Testis (tissue), 5 donors: ENCODE measurements at places on chromosomes 16 and 17. TPM values are rescaled to one million over a fixed set of nuclear protein-coding genes. Genes with fewer than 3 reads are reported as not detected.
A peak's percentile ranks its signal among the peaks of the same experiment; 100 is the strongest.

GRCh38 chr16:20385844-20386832 lies 18.4 kb downstream of the PDILT start:
- H3K27me3 ChIP-seq = no peaks in the 10 kb centered on the region
- H3K27ac ChIP-seq = no peak overlapping the region
- peaks cover 6% of the 10 kb centered on the region for H3K4me1 ChIP-seq
- H3K36me3 ChIP-seq = no peaks in the 10 kb centered on the region
- DNase-seq = peak; percentile 83
- H3K4me3 ChIP-seq = no peak overlapping the region

- no peak overlapping the region for H3K4me3 ChIP-seq
- no peak for DNase-seq
- no peaks in the 10 kb centered on the region for H3K36me3 ChIP-seq
- no peak overlapping the region for H3K27ac ChIP-seq
- no peaks in the 10 kb centered on the region for H3K4me1 ChIP-seq
- no peaks in the 10 kb centered on the region for H3K27me3 ChIP-seq
These were observed 63.9 kb downstream of the SHISA9 start for GRCh38 chr16:12965274-12965804.

DNA sequence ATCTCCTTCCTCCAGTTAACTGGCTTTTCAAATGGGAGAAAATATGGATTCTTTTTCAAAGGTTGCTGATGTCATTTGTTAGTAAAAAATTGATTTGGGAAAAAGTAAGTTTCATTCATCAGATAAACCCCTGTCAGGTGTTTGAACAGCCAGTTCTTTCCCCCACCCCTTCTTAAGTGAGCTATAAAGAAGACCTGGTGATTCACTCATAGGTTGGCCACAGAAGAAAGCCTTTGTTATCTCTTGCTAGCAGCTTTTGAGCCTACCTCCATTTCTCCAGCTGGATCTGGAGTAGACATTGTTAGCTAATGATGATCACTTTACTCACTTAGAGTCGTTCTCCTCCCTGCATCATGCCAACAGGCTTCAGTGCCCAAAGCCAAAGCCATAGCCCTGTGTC lies 63.0 kb downstream of the NLK start:
- H3K27ac ChIP-seq = no peak overlapping the region
- H3K4me3 ChIP-seq = no peak overlapping the region
- no peaks in the 10 kb centered on the region for H3K36me3 ChIP-seq
- H3K4me1 ChIP-seq = no peaks in the 10 kb centered on the region

- H3K27ac ChIP-seq = no peak overlapping the region
- DNase-seq = no peak
- H3K4me1 ChIP-seq = no peaks in the 10 kb centered on the region
- no peaks in the 10 kb centered on the region for H3K27me3 ChIP-seq
- no peaks in the 10 kb centered on the region for H3K36me3 ChIP-seq
These were observed 11.7 kb upstream of the ZNF594 start for GRCh38 chr17:5203178-5203907.

DNA sequence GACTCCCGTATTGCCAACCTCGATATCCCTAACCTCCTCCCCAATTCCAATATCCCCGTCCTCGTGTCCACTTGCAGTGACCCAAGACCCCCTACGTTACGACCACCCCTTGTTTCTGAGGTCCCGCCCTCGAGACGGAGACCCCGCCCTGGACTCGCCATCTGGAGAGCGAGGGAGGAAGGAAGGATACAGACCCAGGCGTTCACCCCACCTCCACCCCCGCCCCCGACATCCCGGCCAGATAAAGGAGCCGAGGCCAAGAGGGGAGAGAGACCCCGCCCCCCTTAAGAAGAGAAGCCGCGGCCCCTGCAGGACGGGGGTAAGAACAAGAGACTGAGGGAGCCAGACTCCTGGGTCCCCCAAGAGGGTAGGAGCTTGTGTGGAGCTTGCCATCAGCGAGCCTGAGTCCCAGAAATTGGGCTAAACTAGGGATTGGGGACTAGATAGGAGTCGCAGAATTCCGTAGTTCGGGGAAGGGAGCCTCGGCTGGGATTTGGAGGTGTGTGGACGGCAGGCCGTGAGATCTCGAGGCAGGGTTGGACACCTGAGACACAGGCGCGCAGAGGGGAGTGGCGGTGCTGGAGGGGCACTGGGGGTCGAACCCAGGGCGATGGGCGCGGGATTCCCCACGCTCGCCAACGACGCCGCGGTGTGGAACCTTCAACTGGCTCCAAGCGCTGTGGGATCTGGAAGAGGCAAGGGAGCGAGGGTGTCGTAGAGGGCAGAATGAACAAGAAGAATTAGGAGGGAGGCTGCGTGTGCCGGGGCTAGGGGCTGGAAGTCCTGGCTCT lies at the start of gene BCL6B:
BCL6B (plus strand) TSS at position 270 of the 791 bp plus-strand sequence. CDS start 622 bp downstream, outside the sequence.
- H3K4me1 ChIP-seq = peaks cover 8% of the 10 kb centered on the region
- peak within 1 kb of the TSS; percentile 33 for H3K27ac ChIP-seq
- peak within 1 kb of the TSS; percentile 18 for H3K4me3 ChIP-seq
- no peak for DNase-seq
- no peaks in the 10 kb centered on the region for H3K36me3 ChIP-seq

DNA sequence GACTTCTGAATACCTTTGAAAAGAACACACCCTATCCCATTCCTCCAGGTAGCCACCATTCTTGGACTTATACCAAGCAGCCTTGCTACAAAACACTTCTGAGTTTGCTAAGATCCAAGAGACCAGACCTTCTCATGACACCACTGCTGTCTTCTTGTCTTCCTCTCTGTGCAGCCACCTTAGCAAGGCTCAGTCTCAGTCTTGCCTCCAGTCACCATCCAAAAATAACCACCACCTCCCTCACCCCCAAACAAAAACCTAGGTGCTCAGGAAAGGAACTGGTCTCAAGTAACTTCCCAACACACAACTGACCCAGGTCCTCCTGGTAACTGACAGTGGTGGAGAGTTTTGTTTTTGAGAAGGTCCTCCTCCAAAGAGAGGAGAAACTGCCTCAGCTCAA lies 90.9 kb upstream of the CORO6 start:
- H3K27me3 ChIP-seq = no peaks in the 10 kb centered on the region
- H3K4me1 ChIP-seq = peaks cover 6% of the 10 kb centered on the region
- H3K4me3 ChIP-seq = no peak overlapping the region
- no peak overlapping the region for H3K27ac ChIP-seq
- no peaks in the 10 kb centered on the region for H3K36me3 ChIP-seq

GRCh38 chr16:86044241-86044671 lies 145.3 kb downstream of the IRF8 start:
- H3K4me3 ChIP-seq = no peak overlapping the region
- no peaks in the 10 kb centered on the region for H3K4me1 ChIP-seq

DNA sequence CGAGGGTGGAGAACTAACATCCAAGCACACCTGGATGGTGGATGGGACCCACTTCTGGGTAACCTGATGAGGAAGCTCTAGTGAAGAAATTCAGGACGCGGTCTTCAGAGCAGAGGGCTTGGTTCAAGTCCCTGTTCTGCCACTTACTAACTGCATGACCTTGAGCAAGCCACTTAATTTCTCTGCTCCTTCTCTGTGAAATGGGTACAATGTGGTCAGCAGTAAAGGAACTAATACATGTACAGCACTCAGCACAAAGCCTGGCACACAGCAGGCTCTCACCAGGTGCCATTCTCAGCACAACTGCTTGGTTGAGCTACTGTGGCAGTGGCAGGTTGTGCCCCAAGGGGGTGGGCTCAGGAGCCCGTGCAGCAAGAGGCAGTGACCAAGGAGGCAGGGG lies 1.9 kb upstream of the OSBPL7 start:
- no peaks in the 10 kb centered on the region for H3K36me3 ChIP-seq
- H3K27ac ChIP-seq = no peak overlapping the region
- no peak overlapping the region for H3K4me3 ChIP-seq
- no peaks in the 10 kb centered on the region for H3K27me3 ChIP-seq
- DNase-seq = no peak

DNA sequence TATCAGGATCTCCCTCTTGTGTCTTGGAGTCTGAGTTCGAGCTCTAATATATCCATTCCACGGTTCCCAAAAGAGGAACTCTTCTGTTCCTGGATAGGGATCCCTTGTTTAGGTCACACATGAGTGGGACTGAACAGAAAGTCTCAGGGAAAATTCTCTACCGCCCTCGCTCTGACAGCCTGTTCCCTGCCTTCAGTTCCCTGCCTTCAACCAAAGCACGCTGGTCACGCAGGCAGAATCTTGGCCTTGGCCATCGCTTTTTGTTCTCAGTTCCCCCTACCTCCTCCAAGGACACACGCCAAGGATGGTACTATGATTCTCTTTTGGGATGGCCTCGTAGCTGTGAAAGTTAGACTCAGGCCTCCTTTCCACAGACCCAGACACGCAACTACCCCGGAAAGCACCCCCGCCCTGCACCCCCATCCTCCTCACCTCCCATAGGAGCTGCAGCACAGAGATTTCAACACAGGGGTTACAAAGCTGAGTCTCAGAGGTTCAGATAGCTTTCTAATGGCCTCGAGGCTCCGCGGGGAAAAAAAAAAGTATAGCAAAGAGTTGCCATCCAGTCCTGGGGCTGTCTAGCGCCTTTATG lies 1.5 kb upstream of the SHISA6 start:
- no peaks in the 10 kb centered on the region for H3K4me1 ChIP-seq
- H3K27ac ChIP-seq = no peak overlapping the region
- H3K27me3 ChIP-seq = no peaks in the 10 kb centered on the region
- H3K36me3 ChIP-seq = no peaks in the 10 kb centered on the region

DNA sequence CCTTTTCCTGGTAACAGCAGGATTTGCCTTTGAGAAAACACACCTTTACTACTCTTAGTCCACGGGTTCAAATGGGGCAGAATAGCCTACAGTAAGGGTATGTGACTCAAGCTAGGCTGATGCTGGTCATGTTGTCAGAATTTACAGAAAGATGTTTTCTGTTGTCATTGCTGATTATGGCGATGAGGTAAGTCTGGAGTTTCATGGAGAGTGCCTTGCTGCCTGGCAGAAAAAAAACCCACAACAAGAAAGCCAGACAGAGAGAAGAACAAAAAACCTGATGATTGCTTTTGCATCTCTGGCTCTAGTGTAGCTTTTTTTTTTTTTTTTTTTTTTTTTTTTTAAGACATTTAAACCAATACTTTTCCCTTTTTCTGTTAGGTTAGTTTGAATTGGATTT lies 47.9 kb downstream of the SLC6A4 start:
- no peak overlapping the region for H3K27ac ChIP-seq
- no peaks in the 10 kb centered on the region for H3K4me1 ChIP-seq
- no peak for DNase-seq
- no peaks in the 10 kb centered on the region for H3K27me3 ChIP-seq

KCNH6 gene
- 0.99 TPM for total RNA-seq

TAC4 gene
- not detected for total RNA-seq

FOXL1 gene
- 4.6 TPM for total RNA-seq

CCL16 gene
- 0.24 TPM for total RNA-seq

RDM1 gene
- total RNA-seq = 9.6 TPM

SNTB2 gene
- 39.3 TPM for total RNA-seq
